ENCODE measurements at places on chromosomes 5 and 9.
A peak's percentile ranks its signal among the peaks of the same experiment; 100 is the strongest.

DNA sequence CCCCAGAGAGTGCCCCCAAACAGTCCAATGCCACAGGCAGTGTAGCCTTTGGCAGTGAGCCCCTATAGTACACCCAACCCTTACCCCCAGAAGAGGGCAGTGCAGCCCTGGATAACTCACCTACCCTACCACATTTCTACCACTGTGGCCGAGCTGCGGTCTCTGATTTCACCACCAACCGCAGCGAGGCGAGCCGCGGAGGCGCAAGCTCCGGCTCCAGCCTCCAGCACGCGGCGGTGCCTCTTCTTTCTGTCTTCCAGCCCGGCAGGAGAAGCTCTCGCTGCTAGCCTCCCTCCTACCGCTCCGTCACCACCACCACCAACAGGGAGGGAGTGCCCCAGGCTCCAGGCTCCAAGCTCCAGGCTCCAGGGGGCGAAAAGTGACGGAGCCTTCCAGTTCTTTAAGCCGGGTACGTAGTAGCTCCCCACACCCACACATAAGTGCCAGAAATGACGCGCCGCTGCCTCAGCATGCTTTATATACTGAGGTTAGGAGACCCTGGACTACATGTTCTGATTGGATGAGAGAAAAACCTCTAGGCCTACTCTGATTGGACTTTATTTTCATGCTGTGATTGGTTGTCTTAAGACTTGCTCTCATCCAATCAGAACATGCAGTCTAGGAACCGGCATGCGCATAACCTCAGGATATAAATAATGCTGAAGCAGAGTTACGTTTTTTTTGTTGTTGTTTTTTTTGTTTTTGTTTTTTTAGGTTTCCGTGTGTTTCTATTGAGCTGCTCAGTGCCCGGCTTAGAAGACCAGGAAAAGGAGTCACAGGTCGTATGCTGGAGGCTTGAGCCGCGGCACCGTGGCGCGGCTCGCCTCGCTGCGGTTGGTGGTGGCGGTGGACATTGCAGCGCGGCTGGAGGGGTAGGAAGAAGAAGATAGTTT is at the start of gene PCAT7:
PCAT7 (plus strand) TSS at position 645 of the 893 bp plus-strand sequence.
- DNase-seq = peak; percentile 76

- DNase-seq = no peak
Observed at GRCh38 chr5:57420801-57421200, 61.8 kb downstream of the ACTBL2 start.

DNA sequence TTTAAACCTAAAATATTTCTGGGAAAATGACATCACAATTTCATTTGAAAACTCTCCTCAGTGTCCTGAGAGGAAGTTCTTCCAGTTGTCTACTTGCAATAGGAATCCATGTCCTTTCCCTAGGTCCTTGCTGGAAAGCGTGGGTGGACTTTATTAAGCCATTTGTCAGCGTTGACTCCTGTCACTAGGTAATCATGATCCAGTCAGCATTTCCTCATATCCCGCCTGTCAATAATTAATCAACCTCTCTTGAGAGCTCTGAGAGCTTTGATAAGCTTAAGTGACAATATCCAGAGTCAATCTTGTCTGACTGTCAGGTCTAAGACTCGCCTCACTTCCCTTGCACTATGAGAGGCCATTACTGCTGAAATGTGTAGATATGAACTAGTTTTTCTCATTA is 107.2 kb upstream of the SLIT3 start:
- no peak for DNase-seq

DNA sequence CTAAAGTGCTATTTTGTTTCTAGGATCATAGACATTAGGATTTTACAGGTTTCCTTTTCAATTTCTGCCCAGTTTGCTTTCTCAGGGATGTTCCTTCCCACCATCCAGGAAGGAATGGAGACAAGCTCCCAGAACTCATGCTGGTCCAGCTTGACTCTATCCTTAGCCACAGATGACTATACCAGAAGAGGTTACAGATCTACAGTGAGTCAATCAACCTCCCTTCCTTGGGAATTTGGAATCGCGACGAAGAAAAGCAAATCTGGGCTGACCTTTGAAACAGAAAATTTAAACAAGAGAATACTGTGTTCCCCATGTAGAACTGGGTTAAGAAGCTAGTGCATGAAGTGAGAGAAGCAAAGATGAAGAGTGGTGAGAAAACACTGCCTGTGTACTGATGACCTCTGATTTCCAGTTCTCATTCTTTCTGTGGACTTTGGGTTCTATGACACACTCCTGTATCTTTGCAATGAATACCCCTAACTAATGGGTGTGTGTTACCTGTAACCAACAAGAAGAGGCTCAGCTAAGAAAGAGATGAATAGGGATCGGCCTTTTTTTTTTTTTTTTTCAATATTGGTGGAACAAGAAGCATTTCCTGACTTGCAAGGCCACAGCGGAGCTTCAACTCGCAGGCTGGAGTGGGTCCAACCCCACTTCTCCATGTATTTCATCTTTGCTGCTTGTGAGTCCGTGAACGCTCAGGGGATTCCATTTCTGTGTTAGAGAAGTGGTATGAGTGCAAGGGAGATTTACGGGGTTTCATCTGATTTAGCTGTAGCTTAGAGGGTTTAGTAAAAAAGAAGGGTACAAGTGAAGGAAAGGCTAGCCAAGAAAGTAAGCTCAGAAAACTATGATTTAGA is 563.9 kb upstream of the CLINT1 start:
- no peak for DNase-seq

- DNase-seq = no peak
Observed at GRCh38 chr9:115104908-115105307, 13.0 kb downstream of the TNC start.

DNA sequence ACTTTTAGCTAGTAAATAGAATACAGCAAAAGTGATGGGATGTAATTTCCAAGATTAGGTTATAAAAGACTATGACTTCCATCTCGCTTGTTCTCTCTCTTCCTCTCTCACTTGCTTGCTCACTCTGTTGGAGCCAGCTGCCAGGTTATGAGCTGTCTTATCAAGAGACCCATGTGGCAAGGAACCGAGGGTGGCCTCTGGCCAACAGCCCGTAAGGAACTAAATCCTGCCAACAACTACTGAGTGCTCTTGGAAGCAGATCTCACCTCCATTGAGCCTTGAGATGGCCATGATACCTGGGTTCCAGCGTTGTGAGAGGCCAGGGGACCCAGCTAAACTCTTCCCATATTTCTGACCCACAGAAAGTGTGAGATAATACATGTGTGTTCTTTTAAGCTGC is 636.1 kb downstream of the ACTL7B start:
- no peak for DNase-seq

DNA sequence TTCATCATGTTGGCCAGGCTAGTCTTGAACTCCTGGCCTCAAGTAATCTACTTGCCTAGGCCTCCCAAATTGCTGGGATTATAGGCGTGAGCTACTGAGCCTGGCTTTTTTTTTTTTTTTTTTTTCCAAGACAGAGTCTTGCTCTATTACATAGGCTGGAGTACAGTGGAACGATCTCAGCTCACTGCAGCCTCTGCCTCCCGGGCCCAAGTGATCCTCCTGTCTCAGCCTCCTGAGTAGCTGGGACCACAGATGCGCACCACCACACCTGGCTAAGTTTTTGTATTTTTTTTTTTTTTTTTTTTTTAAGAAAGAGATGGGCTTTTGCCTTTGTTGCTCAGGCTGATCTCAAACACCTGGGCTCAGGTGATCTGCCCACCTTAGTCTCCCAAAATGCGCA is 26.2 kb upstream of the GPR21 start:
- no peak for DNase-seq

DNA sequence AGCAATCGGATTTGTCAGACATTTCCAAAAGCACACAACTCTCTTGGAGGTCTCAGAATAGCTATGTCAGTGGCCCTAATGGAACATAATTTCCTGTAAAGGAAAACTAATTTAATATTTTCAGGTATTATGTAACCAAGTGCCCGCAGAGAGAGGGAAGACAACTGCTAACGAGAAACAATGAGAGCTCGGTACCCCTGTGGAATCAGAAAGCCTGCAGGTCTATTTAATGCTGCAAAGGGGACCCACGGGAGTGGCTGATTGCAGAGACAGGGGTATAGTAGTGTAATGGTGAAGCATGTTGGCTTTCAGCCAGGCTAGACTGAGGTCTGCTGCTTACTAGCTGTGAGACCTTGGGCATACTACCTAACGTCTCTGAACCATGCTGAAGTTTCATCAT is 508.1 kb upstream of the BRINP1 start:
- no peak for DNase-seq

GRCh38 chr5:90843443-90843842 is 284.8 kb downstream of the ADGRV1 start:
- DNase-seq = no peak

- DNase-seq = no peak
Observed at GRCh38 chr5:36214436-36214835, 27.3 kb downstream of the NADK2 start.

- DNase-seq = no peak
Observed at GRCh38 chr5:108878756-108879155, 131.1 kb downstream of the FER start.

GRCh38 chr5:130110328-130110727 is 206.1 kb downstream of the CHSY3 start:
- no peak for DNase-seq

DNA sequence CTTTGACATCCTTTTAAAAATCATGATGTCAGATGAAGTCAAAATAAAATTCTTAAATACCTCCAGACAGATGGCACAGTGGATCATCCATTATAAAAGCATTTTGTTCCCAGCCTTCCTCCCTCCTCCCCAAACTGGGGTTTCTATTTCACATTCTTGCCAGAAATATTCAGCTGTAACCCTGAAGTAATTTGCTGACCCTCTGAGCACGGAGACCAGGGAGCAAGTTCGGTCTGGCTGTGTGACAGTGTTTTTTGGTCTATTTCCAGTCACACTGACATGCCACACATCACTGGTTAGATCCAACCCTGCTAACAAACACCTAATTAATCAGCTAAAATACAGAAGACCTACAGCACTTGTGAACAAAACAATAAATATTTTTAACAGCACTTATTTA is 126.2 kb upstream of the DMRT1 start:
- DNase-seq = no peak

DNA sequence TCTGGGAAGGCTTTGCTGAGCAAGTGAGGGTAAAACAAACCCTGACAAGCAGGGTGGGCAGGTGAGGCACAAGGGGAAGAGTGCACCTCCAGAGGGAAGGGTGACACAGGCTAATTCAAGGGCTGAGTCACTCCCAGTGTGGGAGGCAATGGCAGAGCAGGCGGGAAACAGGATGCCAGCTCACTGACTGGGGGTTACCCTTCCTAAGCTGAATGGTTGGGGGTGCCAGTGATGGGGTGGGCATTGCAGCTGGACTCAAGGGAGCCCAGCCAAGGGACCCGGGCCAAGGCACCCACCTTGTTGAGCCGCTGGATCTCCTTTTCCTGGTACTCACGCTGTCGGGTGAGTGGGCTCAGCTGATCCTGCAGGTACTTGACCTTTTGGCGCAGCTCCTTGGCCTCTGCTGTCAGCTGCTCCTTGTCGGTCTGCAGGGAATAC is 18.4 kb downstream of the GPX3 start:
- no peak for DNase-seq

DNA sequence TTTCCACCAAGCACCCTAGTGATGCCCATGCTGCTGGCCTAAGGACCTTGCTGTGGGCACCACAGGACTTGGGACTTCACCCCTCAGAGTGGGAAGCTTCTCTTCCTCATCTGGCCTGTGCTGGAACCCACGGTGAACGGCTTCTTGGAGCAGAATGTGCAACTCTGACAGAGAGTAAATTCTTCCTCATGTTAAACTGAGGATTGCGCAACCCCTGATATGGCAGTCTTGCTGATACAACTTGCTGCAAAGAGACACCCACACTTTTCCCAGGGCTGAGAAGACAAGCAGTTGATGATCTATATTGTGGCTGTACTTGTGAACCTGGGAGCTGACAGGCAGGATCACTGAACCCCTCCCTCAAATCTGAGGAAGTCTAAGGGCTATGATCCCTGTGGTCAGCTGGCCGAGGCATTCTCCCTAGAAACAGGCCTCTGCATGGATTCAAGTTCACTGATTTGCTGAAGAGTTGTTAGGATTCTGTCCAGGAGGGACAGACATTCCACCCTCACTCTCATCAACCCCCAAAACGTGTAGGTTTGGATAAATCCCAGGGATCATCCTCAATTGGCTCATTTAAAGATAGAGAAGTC is 307.2 kb downstream of the MTRR start:
- DNase-seq = peak; percentile 12

- DNase-seq = peak; percentile 32
Observed at GRCh38 chr9:36862206-36863145, 171.6 kb downstream of the PAX5 start.

- peak; percentile 40 for DNase-seq
Observed at GRCh38 chr5:139243425-139243970, 45.3 kb upstream of the SIL1 start.

- DNase-seq = peak; percentile 10
Observed at GRCh38 chr9:137878146-137878941, 762 bp downstream of the CACNA1B start.

DNA sequence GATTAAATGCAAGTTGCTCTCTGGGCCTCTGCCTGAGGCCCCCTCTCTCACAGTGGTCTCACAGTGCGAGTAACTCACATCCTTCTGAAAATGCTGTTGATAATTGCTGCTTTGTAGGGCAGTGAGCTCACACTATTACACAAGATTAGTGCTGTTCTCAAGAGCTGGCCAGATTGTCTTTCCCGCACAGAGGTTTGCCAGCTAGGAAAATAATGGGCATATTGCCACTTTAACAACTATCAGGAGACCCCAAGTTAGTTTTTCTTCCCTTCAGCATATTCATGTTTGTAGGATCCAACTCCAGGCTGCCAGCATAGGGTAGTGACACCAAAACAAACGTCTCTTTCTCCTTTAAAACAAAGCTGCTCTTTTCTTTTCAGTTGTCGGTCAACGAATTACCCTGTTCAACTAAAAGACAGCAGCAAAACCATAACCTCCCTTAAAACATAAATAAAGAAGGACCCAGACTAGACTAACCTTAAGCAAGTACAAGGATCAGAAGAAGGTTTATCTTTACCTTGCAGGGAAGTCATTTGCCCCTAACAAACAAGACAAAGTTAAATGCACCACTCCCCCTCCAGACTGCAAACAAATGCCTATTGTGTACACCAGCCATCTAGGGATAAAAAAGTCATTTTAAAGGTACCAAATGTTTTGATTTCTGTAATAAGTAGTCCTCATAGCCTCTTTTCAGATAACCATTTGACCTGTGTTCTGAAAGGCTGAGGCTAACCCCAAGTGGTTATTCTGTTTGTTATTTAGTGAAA is 91.4 kb downstream of the VCAN start:
- peak; percentile 48 for DNase-seq

GRCh38 chr5:135062216-135063055 is 28.4 kb upstream of the PITX1 start:
- no peak for DNase-seq

- DNase-seq = peak; percentile 24
Observed at GRCh38 chr5:119878712-119879111, 249.4 kb downstream of the FAM170A start.

- DNase-seq = no peak
Observed at GRCh38 chr9:127180457-127181314, 58.3 kb upstream of the ANGPTL2 start.

- no peak for DNase-seq
Observed at GRCh38 chr5:180598797-180599589, 7.7 kb upstream of the SCGB3A1 start.

GRCh38 chr9:134995792-134996120 is 78.0 kb upstream of the FCN1 start:
- no peak for DNase-seq

GRCh38 chr9:76926324-76926741 is 20.4 kb upstream of the PRUNE2 start:
- peak; percentile 72 for DNase-seq

GRCh38 chr5:34656700-34657273 is 659 bp downstream of the RAI14 start:
- no peak for DNase-seq
